ENCODE measurements at places on chromosomes 6 and 20.

DNA sequence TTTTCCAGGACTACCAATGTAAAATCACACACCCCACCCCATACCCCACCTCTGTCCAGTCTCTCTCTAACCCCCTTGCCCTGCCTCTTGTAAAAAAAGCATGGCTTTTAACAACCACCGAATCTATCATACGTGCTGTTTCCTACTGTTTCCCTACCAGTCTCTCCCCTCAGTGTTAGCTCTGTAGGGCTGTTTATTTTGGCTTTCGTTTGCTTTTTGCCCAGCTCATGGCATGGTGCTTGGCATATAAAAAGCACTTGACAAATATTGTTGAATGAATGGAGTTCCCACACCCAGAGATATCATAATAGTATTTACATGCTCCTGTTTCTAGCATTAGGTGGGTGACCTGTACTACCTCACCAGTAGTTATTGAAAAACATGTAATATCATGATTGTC is 148.2 kb downstream of the OPRM1 start:
- no peak for DNase-seq

DNA sequence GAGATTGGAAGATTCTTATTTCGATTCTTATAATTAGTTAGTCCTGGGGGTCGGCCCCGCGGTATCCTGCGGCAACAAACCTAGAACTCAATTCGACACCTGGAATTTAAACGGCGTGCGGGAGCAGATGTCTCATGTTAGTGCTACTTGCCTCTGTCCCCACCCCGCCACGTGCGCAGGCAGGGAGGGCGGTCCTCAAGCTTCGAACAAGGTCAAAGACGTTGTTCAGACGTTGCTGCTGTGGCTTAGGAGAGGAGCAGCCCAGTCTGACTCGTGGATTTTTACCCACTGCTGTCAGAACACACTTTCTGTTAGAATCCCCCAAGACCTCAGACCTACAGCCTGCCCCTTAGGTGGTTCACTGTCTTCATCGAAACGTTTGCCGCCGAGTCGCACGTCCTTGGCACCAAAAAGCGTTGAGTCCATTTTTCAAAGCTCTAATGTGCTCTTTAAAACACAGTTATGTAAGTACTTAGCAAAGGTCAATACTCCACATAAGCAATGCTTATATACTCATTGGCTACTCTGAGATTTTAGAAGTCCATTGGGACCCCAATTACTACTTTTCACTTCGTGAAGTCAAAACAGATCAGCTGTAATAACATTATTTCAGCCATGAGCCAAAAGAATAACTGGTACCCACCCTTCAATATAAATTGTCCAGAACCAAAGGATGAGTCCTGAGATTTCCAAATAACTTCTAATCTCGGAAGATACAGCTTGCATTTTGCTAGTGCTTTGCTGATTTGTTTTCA is 2.7 kb upstream of the C6orf62 start:
- no peak for DNase-seq

GRCh38 chr20:41046716-41047115 is 18.1 kb downstream of the TOP1 start:
- no peak for DNase-seq

DNA sequence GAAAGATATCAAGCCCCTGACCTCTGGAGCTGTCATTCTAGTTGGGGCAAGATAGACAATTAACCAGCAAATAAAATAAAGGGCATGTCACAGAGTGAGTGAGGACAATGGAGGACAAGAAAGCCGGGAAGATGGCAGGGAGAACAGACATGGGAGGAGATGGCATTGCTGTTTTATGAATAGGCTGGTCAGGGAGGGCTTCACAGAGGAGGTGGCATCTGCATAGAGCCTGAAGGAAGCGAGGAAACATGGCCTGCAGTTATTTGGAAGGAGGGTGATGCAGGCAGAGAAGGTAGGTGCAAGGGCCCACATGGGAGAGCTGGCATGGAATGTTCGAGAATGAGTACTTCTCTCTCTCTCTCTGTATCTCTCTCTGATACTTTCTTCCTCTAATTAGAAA is 63.7 kb downstream of the EFCAB8 start:
- no peak for DNase-seq

DNA sequence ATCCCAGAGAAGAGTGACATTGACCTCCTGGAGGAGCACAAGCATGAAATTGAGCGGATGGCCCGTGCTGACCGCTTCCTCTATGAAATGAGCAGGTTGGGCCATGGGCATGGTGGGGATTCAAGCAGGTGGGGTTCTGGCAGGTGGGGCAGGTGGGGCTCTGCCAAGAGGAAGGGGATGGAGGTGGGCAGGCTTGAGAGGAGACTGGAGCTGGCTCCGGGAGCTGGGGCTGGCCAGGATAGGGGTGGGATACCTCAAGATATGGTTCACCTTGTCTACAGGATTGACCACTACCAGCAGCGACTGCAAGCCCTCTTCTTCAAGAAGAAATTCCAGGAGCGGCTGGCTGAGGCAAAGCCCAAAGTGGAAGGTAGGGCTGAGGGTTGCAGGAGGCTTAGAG is 42.9 kb downstream of the MOCS1 start:
- no peak for DNase-seq

DNA sequence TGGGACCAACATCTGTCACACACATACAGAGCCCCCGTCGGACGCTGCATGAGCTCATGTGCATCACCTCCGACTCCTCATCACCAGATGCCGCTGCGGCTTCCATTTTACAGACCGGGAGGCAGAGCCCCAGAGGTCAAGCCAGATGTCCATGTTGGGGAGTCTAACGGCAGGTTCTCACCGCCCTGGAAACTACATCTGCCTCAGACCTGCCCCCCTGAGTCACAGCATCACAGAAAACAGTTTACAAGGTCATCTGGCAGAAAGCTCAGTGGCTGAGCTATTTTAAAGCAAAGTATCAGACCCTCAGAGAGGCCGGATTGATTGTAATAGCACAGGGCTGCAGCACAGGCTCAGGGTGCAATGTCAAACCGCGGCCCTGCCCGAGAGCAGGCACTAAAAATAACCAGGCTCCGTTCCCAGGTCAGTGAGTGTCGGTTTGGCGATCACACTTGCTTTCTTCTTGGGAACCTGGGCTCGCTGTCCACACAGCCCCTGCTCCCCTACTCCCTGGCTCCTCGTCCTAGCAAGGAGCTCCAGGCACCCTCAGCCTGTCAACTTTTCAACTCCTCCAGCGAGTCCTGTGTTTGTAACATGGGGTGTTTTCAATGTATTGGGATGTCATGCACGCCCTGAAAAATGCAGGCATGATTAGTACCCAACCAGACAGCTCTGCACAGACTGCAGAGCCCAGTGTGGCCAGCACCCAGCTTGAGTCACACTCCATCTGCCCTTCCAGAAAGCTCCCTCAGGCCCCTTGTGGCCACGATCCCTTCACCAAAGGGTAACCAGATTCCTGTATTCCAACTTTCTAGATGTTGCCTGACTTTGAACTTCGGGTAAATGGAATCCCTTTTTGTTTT is 264.5 kb downstream of the CDH4 start:
- no peak for DNase-seq

DNA sequence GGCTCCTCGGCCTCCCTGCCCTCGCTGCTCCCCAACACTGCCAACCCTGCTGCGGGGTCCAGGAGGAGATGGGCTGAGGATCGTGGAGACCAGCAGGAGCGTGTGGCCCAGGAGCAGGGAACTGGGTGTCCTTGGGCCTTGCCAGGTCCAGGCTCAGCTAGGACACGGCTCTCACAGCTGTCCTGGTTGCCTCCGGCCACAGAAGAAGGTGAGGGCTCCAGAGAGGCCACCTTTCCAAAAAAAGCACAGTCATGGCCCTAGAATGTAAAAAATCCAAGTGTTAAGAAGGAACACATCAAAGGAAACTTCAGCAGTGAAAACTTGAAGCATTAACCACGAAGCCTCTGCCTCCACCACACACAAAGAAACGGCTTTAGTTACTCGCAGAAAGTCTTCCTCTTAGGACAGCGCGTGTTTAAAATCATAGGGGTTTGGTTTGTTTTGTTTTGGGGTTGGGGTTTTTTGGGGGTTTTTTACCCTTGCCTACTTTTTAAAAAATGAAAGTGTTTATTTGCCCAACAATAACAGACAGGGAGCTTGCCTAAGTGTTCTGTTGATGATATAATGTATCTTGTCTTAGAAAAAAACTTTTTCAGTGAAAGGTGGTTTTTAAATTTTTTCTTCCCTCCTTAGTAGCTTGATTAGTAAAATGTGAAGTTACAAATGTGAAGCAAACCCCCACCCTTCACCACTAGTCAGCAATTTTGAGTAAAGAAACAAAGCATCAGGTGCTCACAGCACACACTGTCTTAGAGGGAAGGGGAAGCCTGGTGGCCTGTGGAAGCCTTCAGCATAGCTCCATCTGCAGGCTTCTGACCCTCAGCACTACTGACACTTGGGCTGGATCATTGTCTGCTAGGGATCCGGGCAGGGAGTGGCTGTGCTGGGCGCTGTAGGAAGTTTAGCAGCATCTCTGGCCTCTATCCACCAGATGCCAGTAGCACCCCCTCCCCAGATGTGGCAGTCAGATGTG is 60.0 kb downstream of the PTPN1 start:
- DNase-seq, result no peak

DNA sequence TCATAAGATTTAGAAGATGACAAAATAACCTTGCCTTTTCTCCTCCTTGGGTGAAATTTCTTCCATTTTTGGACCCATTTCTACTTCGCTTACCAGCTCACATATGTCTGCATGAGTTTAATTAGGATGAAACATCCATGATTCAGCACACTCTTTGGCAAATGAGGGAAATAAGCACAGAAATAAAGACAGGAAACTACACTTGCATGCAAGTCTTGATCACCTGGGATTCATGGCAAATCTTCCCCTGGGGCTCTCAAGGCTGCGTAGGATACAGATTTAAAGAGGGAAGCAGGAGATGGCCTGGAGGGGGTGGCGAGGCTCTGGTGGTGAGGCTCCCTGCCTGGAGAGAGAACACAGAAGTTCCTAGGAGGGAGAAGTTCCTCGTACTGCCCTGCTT is 147.8 kb downstream of the EDN3 start:
- DNase-seq, result no peak

GRCh38 chr6:161302949-161303348 is 29.1 kb upstream of the AGPAT4 start:
- DNase-seq, result no peak

- DNase-seq, result no peak
Measured at GRCh38 chr6:15077961-15078360, 167.9 kb upstream of the JARID2 start.

- no peak for DNase-seq
Measured at GRCh38 chr6:159754959-159755914, 6.6 kb upstream of the ACAT2 start.

DNA sequence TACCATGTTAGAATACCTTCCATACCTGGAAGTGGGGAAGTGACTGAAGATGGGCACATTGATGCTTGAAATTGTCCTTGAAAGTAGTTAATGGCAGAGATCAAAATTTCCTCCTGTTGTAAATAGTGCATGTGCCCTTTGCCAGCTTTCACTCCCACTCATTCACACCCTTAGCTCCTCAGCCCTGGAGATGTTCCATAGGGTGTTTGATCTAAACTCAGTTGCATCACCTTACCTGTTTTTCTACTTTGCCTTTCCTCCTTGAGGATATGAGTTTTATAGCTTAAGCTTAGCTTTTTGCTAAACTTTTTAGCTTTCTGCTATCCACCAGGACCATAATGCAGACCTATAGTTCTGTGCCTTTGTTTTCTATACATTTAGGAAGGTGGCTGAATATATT is 69.0 kb downstream of the CEP57L1 start:
- DNase-seq, result no peak

- DNase-seq, result no peak
Measured at GRCh38 chr6:136334465-136334846, 44.8 kb upstream of the BCLAF1 start.

DNA sequence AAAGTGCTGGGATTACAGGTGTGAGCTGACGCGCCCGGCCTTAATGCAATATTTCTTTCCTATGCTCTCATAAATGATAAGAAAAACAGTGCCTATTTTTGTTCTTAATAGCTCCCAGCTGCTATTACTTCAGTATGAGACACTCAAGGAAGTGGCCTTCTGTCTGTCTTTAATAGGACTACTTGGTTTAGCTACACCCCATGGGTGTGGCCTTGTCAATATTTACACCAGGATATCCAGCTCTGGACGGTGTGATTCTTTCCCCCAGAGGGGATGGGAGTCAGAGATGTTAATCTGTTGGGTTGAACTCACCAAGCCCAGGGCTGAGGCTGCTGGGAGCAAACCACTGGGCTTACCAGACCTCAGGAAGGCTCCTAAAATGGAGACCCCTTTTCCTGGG is 134.2 kb downstream of the CEP57L1 start:
- no peak for DNase-seq

- DNase-seq, result no peak
Measured at GRCh38 chr6:13725570-13725969, 13.9 kb upstream of the RANBP9 start.

DNA sequence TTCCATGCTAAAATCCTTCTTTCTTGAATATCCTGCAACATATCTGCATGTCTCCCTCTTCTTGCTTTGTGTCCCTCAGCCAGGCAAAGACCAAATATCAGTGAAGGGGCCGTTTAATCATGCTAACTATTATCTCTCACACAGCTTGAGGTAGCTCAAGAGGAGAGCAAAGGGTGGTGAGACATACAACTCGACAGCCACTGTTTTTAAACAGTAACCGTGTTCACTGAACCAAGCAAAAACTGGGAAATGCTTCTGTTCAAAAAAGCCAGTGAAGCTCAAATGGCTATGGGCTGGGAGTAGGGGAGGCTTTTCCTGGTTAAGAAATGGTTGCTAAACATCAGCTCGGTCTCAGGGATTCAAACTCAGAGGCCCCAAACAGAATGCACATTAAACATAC is 83.4 kb downstream of the MAP7 start:
- peak; percentile 47 for DNase-seq

- DNase-seq, result no peak
Measured at GRCh38 chr6:16774437-16774836, 13.2 kb upstream of the ATXN1 start.
